ENCODE measurements at places on chromosomes 16 and 17.

- peak; percentile 19 for DNase-seq
These were observed 584 bp upstream of the STAT5B start for GRCh38 chr17:42276609-42277341.

- DNase-seq, result no peak
These were observed 40.2 kb upstream of the CHMP6 start for GRCh38 chr17:80951121-80952090.

- DNase-seq, result peak; percentile 25
These were observed 2.3 kb downstream of the NDUFB10 start for GRCh38 chr16:1961651-1962067.

GRCh38 chr17:64107500-64108236 is 22.3 kb downstream of the ERN1 start:
- DNase-seq, result no peak

- no peak for DNase-seq
These were observed 444.0 kb downstream of the XYLT1 start for GRCh38 chr16:17026600-17027242.

DNA sequence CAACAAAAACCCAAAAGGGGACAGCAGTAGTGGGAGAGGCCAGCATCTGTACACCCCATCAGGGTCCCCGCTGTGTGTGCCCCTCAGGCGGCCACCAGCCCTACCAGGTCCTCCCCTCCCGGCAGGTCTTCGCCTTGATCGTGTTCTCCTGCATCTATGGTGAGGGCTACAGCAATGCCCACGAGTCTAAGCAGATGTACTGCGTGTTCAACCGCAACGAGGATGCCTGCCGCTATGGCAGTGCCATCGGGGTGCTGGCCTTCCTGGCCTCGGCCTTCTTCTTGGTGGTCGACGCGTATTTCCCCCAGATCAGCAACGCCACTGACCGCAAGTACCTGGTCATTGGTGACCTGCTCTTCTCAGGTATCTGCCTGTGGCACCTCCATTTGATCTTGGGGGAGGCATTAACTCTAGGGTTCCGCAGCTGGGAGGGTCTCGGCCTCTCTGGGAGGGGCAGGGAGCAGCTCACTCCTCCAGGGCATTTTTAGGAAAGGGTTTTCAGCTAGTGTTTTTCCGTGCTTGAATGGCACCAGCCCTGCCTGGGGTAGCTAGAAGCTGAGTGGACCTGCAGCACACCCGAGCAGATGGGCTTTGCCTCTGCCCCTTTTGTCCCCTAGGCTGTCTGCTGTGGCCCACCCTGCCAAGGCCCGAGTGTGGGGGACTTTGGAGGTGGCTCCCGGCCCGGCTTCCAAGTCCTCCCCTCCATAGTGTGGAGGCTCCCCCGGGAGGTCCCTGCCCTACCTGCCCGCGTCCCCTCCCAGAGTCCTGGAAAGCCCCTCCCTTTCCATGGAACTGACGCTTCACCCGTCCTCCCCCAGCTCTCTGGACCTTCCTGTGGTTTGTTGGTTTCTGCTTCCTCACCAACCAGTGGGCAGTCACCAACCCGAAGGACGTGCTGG is 2.6 kb downstream of the SYNGR2 start:
- no peak for DNase-seq

DNA sequence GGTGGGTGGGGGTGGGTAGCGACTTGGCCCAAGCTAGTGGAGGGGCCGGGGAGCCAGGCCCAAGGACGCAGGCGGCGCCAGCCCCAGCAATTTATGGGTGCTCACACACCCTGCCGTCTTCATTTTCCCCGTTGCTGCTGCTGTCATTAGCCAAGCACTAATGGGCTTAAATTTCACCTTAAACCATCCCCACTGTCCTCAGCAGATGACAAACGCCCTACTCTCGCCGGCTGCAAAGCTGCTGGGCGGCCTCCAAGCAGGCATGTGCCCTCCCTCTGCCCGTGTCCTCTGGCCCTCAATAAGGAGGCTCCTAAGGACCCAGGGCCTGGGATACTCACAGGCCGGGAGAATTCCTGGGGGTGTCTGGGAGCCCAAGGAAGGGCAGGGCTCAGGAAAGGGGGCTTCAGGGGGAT is 66.1 kb downstream of the SREBF1 start:
- no peak for DNase-seq

GRCh38 chr17:57108671-57109392 is 23.8 kb downstream of the AKAP1 start:
- no peak for DNase-seq

DNA sequence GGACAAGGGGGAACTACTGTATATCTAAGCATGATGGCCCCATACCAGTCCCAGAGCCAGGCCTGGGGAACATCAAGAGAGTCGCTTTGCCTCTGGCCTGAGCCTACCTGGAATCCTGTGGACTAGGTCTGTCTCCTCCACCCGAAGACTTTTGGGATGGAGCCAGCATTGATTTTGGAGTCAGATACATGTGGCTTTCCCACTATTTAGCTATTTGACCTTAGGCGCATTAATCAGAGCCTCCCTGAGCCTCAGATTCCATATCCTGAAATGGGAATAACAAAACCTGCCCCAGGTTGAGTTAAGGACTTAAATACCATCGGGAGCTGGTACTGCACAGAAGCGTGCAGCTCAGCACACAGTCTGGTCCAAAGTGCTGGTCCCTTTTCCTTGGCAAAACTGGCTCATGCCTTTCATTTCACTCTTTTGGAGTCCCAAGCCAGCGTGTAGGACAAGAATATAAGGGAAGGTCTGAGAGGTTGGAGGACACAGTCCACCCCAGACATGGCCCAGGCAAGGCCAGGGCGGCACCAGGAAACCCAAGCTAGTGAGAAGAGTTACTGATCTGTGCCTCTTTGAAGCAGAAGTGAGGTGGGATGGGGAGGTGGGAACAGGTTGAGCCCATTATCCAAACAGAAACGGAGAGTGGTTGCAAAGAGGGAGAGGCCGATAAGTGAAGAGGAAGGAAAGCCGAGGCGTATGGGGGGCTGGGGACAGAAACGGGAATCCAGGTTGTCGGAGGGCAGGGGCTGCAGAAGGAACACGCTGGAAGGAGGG is 986 bp downstream of the FA2H start:
- DNase-seq, result no peak

DNA sequence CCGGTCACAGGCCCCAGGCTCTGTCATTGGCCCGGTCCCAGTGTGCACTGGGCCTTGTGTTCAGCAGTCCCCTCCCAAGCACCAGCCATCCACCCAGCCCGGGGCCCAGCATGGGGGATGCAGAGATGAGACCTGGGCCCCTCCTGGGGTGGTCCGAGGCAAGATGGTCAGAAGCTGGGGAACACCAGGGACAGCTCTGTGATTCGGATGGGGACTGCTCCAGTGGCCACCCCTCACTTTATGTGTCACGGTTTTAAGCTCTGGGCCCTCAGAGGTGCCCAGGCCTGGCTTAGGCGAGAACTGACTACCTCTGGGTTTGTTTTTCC is 92.0 kb upstream of the PLCG2 start:
- DNase-seq, result no peak

DNA sequence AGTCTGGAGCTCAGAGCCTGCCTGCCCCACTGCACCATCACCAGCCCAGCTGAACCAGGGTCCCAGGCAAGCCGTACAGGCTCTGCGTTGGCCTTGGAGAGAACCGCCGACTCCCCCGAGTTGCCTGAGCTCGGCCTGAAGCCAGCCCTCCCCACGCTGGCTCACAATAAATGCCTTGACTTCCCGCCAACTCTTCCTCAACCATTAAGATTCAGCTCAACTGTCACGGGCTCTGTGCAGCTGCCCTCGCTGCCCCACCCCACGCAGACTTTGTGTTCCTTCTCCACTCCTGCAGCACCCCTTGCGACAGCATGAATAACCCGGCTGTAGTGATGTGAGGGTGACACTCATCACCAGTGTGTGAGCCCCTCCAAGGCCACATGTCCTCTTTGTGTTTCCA is 4.8 kb upstream of the QPRT start:
- DNase-seq, result no peak

- DNase-seq, result no peak
These were observed 363.4 kb downstream of the CDH13 start for GRCh38 chr16:82990155-82990554.

DNA sequence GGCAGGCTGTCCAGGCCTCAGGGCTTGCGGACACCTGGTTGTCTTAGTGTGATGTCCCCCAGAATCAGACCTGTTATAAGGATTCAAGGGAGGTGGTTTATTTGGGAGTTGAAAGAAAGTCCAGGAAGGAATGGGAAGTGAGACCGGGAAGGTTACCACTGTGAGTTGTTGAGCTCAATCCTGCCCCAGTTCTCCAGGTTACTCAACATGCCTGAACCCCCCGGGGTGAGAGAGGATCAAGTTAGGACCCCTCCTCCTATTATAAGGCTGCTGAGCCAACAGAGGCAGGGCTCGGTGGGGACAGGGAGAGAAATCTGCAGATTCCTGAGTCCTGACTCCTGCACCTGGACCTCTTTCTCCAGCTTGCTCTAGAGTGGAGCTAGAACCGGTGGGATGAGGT is 86.4 kb downstream of the MRM1 start:
- DNase-seq, result no peak

GRCh38 chr17:77957235-77957856 is 1.2 kb upstream of the TNRC6C start:
- no peak for DNase-seq

- DNase-seq, result no peak
These were observed 32.2 kb downstream of the TSC2 start for GRCh38 chr16:2079991-2080390.

DNA sequence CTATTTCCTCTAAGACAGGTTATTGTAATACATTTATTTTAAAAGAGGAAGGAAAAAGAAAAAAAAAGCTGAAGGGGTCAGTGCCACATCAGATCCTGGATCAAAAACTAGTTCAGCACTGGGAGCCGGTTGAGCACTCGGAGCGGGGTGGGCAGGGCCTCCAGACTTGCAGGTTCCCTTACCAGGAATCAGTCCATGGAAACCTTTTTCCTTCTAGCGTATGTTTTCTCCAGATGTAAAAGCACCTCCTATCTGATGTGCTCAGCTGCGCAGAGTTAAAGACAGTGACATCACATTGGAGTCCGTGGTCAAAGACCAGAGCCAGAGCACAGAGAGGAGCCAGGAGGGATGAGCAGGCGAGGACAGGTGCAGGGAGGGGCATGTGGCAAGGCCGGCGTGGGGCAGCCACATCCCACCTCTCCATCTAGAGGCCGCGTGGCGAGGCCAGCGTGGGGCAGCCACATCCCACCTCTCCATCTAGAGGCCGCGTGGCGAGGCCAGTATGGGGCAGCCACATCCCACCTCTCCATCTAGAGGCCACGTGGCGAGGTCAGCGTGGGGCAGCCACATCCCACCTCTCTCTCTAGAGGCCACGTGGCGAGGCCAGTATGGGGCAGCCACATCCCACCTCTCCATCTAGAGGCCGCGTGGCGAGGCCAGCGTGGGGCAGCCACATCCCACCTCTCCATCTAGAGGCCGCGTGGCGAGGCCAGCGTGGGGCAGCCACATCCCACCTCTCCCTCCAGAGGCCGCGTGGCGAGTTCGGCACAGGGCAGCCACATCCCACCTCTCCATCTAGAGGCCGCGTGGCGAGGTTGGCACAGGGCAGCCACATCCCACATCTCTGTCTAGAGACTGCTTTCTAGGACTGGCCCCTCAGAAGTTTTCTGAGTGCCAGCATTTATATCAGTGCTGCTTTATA is 166.8 kb upstream of the CHMP6 start:
- no peak for DNase-seq

- no peak for DNase-seq
These were observed 55.8 kb upstream of the ADCY9 start for GRCh38 chr16:4172070-4172469.

DNA sequence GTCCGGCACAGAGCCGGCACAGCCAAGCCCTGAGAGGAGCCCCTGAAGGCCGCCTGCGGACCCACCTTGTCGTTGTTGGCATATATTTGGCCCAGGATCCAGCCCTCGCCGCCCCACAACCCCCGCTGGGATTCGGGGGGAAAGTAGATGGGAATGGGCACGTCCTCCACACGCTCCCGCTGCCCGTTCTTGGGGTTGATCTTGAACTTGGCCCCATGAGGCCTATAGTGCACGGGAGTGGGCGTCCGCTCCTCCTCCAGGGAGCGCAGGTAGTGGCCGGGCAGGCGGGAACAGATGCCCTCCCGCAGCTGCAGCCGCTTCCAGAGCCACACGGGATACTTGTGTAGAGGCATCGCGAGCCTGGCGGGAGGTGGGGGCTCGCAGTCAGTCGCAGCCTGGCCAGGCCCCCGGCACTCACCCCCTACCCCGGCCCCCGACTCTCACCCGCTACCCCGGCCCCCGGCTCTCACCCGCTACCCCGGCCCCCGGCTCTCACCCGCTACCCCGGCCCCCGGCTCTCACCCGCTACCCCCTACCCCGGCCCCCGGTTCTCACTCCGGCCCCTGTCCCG is 387 bp downstream of the MRPL28 start:
- peak; percentile 54 for DNase-seq

DNA sequence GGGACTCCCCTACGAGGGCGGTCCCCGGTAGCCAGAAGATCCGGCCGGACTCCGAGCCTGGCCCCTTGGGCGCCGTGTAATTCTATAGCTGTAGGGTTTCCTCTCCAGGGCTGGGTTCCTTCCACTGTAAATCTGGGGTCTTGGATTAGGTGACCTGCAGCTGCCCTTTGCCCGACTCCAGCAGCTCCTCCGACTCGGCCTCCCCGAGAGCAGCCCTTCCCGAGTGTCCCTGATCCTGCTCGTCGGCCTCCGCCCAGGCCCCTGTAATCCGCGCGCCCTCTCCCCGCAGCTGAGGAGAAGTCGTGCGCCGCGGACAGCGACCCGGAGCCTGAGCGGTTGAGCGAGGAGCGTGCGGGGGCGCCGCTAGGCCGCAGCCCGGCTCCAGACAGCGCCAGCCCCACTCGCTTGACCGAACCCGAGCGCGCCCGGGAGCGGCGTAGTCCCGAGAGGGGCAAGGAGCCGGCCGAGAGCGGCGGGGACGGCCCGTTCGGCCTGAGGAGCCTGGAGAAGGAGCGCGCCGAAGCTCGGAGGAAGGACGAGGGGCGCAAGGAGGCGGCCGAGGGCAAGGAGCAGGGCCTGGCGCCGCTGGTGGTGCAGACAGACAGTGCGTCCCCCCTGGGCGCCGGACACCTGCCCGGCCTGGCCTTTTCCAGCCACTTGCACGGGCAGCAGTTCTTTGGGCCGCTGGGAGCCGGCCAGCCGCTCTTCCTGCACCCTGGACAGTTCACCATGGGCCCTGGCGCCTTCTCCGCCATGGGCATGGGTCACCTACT is 5.5 kb downstream of the TBX2 start:
- no peak for DNase-seq
